ENCODE measurements at places on chromosomes 16 and 17.
A peak's percentile ranks its signal among the peaks of the same experiment; 100 is the strongest.

DNA sequence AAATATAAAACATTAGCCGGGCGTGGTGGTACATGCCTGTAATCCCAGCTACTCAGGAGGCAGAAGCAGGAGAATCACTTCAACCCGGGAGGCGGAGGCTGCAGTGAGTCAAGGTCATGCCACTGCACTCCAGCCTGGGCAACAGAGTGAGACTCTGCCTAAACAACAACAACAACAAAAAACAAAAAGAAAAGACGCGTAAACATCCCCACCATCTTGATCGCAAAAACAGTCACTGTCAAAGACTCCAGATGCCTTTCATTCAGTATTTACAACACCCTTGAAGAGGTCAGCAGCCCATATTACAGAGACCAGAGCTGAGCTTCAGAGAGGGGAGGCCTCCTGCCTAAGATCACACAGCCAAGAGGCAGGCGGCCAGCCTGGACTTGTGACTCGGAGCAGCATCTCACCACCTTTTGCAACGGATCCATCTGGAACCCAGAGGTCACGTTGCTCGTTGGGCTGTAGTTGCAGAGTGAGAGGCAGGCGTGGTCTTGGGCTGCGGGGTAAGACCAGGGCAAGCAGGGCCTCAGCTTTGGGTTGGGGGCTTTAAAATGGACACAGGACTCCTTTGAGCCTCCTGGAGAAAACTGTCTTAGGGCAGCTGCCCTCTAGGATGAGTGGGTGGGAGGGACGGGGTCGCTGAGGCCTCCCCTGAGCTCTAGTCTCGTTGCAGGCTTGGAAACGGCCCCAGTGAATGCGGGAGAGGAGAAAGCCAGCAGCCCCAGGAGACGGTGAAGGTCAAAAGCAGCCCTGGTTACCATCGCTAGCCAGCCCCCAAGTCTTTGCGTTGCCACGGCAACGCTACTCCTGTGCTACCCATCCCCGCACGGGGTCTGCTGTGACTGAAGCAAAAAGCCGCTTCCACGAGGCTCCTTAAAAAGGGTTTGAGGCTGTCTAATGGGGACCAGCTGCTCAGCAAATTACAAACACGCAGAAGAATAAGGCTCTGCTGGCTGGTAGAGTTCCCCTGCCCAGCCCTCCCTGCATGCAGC, 26.1 kb downstream of the LGALS3BP start:
- DNase-seq: no peak

DNA sequence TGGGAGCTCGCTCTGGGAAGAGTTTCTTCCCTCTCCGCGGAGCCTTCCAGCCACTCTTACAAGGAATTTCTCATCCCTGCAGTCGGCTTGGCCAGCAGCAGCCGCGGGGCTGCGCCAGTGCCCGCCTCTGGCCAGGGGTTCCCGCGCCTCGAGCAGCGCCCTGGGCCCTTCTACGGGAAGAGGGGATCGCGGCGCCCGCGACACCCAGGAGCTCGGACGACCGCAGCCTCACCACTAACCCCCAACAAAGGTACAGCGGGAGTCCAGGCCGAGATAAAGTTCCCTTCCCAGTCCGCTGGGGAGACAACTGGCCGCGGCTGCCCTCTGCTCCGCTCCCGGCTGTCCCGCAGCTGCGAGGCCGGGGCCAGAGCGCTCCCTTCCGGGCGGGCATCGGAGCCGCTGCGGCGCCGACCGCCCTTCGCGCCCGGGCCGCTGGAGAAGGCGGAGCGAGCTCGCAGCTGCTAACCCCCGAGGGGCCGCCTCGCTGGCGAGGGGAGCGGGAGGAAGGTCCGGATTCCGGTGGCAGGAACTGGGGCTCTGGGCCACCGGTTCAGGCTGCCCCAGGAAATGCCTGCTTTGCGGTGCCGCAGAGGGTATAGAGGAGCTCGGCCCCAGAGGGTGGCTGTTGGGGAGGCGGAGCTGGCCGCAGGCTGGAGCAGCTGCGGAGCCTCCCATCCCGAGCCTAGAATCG, 3.6 kb upstream of the HS3ST3B1 start:
- DNase-seq: no peak

DNA sequence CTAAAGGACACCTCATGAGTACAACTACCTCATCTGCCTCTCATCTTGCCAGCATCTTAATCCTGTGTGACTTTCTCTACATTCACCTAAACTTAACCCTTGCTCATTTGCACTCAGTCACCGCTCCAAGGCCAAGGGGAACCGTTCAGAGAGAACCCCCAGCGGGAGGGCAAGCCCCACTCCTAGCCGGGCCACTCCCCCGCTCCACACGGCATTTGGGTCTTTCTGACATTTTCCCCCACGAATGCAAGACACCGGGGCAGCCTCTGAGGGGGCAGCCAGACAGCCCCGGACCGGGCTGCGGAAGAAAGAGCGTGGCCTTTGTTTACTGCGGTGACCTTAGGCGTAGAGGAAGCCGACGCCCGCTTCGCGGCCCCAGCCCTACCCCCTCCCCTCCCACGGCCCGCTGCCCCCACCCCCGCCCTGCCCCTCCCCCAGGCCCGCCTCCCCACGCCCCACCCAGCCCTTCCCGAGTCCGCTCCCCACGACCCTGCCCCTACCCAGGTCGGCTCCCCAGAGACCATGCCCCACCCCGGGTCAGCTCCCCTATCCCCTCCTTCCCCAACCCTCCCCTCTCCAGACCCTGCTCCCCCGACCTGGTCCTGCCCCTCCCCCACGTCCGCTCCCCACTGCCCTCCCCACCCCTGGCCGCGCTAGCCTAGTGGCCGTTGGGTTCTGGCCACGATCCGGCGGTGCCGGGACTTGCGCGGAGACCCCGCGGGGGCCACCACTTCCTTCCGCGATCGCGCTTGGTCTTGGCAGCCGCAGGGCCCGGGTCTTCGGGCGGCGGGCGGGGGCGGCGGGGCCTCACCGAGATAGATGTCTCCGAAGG, 789 bp downstream of the CSNK1D start:
- no peak for DNase-seq

DNA sequence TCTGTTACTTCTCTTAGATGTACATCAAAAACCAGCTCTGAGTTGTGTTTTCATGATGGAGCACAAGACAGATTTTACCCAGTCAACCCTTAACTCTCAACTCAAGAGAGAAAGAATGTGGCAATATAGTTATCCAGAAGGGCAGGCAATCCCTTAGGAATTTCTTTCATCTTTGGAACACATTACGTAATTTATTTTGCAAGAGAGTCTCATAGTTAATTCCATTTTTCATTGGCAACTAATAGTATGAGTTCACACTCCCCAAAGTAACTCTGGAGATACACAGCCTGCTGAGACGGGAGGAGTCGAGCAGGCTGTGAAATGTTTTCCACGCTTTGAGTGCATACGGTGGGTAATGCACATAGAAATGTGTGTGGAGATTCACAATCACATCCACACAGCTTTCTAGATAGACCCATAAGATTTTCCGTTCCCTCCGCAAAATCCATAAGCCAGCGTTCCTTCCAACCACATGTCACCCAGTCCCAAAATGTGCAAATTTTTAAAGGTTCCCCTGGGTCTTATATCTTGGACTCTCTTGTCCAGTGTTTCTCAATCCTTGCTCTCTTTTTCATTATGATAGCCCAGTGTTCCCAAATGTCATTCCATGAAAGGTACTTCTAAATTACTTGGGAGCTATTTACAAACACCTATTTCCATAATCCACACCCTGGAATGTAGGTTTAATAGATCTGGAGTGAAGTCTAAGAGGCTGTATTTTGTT, 8.4 kb upstream of the CDRT4 start:
- DNase-seq: no peak

DNA sequence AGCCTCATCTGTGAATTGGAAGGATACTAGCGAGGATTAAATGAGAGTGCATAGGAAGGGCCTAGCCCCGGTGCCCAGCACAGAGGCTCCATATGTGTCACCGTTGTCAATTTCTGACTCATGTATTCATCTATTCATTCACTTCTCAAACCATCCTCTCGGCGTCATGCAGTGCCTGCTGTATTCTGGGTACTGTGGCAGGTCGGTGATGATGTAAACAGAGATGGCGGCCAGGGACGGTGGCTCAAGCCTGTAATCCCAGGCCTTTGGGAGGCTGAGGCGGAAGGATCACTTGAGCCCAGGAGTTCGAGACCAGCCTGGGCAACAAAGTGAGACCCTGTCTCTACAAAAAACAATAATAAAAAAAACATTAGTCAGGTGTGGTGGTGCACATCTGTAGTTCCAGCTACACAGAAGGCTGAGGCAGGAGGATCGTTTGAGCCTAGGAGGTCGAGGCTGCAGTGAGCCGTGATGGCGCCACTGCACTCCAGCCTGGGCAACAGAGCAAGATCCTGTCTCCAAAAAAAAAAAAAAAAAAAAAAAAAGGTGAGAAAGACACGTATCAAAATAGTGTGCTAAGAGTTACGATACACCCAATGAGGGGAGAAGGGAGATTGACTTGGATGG, 4.3 kb upstream of the PPP1R1B start:
- no peak for DNase-seq

- DNase-seq: peak; percentile 87
Measured at GRCh38 chr17:78822552-78822951, 18.1 kb downstream of the USP36 start.

GRCh38 chr16:75909746-75910145, 183.5 kb upstream of the CPHXL start:
- DNase-seq: no peak

GRCh38 chr17:57502811-57503241, 242.3 kb downstream of the CCDC182 start:
- no peak for DNase-seq

GRCh38 chr16:2428051-2428783, 1.0 kb upstream of the CCNF start:
- no peak for DNase-seq

GRCh38 chr16:30407804-30408534, 563 bp downstream of the ZNF771 start:
- DNase-seq: no peak

GRCh38 chr16:84132527-84133285, 12.3 kb downstream of the HSDL1 start:
- no peak for DNase-seq

DNA sequence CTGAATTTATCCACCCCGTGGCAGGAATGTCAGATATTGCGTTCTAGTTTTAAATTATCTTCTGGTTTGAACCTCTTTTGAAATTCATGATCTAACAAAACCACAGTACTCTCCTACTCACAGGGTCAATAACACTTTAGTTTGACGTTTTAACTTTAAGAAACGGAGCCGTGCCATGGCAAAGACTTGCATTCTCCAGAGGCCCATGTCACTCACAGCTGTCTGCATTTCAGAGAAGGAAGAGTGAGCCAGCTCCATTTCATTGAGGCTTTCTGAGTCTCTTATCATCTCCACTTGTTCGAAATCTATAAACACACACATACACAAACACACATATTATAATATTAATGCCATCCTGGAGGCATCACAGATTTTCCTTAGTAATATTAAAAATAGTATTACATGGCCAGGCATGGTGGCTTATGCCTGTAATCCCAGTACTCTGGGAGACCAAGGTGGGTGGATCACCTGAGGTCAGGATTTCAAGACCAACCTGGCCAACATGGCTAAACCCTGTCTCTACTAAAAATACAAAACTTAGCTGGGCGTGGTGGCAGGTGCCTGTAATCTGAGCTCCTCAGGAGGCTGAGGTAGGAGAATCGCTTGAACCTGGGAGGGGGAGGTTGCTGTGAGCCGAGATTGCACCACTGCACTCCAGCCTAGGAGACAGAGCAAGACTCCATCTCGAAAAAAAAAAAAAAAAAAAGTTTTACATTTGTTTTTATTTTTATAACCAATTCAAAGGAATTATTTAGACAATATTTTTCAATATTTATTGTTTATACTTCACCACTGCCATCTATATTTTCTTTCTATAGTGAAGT, 35.6 kb downstream of the ABCA6 start:
- no peak for DNase-seq

- no peak for DNase-seq
Measured at GRCh38 chr16:5073279-5073629, 1.6 kb downstream of the ALG1 start.

Data from amniotic stem cell (primary cell).